ENCODE measurements at places on chromosomes 3 and 15.

GRCh38 chr15:91634179-91634578 is 219.3 kb upstream of the SLCO3A1 start:
- no peak for DNase-seq

GRCh38 chr3:192915304-192915703 is 2.4 kb downstream of the MB21D2 start:
- DNase-seq, result no peak

DNA sequence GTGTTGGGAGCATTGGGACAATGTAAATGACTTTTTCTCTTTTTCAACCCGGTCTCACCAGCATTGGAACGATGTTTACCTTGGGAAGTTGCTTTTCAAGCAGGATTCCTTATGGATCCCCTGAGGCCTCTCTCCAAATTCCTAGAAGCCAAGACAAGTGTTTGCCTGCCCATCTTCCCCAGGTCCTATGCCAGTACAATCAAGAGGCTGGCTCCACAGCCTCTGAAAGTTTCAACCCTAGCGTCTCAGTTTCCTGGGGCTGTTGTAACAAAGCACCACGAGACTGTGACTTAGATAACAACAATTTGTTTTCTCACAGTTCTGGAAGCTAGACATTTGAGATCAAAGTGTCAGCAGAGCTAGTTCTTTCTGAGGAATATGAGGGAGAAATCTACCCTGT is 347.2 kb upstream of the UMPS start:
- no peak for DNase-seq

GRCh38 chr3:162334537-162334936 is 837.9 kb downstream of the OTOL1 start:
- DNase-seq, result no peak

DNA sequence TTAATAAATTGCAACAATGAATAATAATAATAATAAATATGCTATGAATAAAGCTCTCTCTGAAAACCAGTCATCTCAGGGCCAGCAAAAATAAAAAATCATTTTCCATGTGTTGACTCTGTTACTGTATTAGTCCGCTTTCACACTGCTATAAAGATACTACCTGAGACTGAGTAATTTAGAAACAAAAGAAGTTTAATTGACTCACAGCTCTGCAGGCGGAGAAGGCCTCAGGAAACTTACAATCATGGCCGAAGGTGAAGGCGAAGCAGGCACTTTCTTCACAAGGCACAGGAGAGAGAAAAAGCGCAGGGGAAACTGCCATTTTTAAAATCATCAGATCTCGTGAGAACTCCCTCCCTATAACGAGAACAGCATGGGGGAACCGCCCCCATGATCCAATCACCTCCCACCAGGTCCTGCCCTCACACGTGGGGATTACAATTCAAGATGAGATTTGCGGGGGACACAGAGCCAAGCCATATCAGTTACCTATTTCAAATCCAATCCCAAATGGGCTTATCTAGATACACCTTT is 224.1 kb downstream of the IGSF11 start:
- no peak for DNase-seq

DNA sequence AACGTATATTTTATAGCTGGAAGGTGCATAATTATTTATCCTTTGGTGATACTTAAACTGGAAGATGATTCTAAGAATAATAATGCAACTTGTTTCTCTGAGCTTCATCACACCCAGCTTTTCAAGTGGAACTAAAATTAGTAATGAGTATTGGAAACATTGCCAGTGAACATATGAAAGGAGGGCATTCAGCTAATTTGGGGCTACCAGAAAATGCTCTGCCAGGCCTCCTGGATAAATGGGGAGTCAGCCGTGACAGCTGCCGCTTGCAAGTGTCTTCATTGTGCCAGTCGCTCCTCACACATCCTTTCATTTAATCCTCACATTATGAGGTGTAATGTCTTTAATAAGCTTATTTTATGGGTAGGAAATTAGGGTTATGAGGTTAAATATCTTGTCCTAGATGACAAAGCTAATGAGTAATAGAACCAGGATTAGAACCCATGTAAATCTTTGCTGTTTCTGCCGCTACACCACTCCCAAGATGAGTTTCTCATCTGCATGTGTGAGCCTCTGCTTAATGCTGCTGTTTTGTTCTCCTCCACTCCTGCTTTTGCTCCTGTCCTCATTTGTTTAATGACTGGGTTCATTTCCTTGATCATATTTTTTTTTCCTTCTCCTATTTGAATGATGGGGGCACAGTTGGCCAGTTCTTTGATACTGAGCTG is 155.7 kb downstream of the PLCL2 start:
- DNase-seq, result no peak

GRCh38 chr15:90603893-90604292 is 74.2 kb downstream of the CRTC3 start:
- no peak for DNase-seq

DNA sequence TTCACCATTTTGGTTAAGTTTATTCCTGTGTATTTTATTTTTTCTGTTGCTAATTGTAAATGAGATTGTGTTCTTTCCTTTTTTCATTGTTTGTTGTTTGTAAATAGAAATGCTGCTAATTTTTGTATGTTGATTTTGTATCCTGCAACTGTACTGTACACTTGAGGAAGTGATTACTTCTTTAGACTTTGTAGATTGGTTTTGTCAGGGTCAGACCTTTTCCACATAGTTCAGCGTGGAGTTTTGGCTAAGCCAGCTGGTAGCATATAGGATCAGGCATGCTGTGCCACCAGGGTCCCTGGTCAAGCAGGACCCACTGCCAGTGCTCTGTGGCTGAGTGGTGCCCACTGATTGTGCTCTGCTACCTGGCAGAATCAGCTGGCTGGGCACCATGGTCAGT is 80.1 kb downstream of the CD200 start:
- no peak for DNase-seq

- DNase-seq, result no peak
Observed at GRCh38 chr3:129199366-129199765, 15.7 kb upstream of the CNBP start.

GRCh38 chr3:37477275-37477674 is 302.9 kb upstream of the LRRFIP2 start:
- no peak for DNase-seq

DNA sequence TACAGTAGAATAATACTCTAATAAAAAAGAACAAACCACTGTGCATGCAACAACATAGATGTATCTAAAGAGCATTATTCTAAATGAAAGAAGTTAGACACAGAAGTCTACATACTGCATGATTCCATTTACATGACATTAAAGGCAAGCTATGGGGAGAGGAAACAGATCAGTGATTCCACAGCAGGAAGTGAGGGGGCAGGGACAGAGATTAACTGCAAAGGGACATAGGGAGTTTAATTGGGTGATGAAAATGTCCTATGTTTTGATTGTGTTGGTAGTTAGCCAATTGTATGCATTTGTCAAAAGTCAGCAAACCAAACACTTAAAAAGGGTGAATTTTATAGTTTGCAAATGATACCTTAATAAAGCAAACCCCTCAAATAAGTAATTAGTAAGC is 13.8 kb downstream of the CRYGS start:
- DNase-seq, result no peak

DNA sequence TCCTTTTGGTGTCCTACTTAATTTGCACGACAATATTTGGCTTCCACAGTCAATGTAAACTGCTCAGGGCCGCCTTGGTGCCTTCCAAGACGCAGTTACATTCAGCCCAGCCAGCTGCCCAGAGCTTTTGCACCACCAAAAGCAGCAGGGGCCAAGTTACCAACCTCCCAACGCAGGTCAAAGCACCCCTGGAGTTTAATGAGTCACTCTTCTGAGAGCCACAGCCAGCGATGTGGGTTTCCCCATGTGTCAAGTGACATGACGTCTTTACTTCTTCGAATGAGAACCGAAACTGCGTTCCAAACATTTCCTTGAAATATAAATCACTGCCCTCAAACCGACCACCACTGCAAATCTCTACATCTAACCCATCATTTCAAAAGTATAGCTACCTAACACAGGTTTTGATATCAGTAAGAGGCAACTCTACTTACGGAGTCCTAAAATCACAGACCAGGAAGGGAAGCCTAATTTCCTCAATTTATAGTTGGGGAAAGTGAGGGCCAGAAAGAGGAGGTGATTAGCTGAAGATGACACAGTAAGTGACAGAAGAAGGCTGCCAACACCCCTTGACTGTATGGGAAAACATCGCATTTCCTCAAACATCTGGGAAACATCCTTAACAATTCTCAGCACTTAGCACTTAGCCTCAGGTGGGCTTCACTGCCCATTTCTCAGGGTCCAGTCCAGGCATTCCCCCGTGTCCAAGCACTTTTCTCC is 24.5 kb downstream of the MB21D2 start:
- DNase-seq, result peak; percentile 30

DNA sequence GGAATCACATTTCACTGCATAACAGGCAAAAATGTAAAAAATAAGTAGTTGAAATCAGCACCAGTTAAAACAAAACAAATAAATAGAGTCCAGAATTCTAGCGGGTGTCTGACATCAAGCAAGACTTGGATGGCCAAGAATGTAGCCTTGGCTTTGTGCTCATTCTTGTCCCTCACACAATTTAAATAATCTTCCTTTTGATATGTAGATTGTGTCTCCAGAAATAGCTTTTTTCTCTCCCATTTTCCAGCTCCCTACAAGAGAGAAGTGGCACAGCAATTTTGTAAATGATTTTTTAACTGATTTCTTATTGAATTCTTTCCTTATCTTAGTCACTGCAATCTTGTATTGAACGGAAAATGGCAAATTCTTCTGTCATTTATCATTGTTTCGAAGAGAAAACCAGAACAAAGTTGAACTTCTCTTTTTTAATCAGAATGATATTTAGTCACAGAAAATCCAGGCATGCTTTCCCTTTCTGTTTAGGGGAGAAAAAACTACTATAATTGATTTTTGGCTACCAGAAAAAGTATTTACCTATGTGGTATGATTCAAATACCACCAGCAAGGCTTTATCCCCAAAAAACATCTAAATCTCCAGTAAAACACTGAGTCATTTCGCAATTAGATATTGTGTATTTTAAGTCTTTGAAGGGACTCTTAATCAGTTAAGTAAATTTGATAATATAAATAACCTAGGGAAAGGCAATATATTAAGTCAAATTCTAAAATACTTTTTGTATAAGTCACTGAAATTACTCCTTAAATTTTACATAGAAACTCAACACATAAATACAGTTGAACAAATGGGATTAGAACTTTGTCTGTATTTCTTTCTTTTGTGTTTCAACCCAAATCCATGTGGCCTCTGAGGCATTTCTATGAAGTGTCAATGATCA is 481.7 kb downstream of the GBE1 start:
- DNase-seq, result no peak

DNA sequence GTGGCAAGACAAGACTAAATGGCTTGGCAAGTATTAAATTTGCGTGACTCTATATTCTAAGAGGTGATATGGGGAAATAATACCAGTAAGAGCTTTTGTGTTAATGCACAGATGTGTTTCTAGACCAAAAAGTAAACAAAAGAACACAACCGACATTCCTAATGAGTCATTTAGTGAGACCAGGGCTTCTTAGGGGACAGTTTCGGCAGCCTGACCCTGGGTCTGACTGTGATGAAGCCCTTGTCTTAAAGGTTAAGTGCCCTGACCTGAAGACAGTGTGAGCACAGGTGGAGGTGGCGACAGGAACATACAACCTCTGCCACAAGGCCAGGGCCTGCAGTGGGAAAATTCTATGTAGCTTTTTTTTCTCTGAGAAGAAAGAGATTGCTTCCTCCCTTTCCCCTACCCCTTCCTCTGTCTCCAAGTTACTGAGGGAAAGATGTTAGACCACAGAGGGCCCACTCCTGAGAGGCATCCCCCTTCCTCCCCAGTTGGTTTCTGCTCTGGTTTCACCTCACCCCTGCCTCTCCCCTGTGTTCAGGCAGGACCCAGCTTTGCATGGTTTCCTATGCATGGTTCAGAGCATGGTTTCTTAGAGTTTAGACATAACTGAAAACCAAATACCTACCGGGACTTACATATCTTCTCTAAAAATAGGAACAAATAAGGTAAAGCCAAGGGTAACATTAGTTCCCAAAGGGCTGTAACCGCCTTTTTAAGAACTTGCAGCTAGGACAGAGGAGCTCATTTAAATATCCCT is 24.8 kb upstream of the CMTM7 start:
- no peak for DNase-seq

DNA sequence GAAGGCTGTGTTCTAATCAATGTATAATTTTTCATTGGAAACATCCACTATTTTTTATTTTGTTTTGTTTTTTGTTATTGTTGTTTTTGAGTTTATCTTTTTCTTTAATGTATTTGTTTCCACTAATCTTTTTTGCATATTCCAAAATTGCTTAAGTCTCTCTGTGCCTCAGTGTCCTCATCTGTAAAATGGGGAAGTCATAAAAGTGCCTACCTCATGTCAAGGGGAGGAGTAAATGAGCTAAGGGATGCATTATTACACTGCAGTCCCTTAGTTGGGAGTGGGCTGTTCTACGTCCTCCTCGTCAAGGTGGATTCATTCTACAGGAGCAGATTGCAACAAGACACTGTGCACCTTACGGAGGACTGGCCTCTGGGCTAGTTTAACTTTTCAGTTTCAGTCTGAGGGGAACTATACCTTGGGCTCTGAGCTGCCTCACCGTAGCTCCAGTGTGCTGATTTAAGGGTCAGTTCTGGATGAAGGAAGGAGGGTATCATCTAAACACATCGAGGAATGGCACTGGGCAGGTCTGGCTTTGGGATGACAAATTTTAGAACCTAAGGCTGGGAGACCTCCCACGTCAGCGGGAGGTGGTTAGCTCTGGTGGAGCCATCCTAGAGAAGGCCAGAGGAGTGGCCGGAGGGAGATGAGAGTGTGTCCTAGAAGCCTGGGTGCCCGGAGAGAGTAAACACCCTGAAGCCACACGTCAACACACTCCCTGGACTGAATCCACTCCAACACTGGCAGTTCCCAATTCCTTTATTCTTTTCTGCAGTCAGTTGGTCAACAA is 5.1 kb upstream of the SRP14 start:
- DNase-seq, result no peak

- no peak for DNase-seq
Observed at GRCh38 chr3:150149651-150150051, 179.0 kb upstream of the PFN2 start.

- DNase-seq, result no peak
Observed at GRCh38 chr15:93110502-93111040, 21.6 kb upstream of the RGMA start.

DNA sequence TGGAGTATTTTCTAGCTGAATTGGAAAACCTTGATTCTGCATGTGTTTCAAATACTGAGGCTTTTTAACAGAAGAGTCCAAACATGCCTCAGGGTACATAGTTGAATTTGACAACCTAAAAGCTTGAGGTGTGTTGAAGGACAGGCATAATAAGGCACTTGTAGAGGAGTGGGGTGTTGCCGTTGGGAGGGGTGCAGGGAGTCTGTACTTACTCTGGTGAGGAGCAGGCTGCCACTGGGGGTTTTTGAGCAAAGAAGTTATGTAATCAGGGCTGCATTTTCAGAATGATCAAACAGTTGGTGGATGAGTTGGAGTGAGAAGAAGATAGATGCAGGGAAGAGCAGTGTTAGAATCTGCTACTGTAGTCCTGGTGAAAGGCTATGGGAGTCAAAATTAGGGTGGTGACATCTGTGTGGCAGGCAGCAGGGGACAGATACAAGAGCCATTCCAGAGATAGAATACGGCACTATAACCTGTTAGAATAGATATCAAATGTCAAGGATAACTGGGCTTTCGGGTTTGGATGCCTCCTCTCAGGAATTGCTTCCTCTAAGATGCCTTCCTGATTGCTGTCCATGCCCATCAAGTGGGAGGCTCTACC is 161.6 kb downstream of the GHSR start:
- DNase-seq, result no peak

GRCh38 chr3:68919000-68919399 is 13.3 kb downstream of the TAFA4 start:
- DNase-seq, result no peak
